HCT116 (cell line): ENCODE measurements at places on chromosomes 3 and 15. TPM values are rescaled to one million over a fixed set of nuclear protein-coding genes. Genes with fewer than 3 reads are reported as not detected.

Gene GPR149
- not detected for total RNA-seq

Gene SST
- total RNA-seq: not detected

Gene TAMM41
- 17.9 TPM for total RNA-seq

Gene PLA1A
- not detected for total RNA-seq

Gene HEMK1
- 20.5 TPM for total RNA-seq

Gene IL16
- total RNA-seq: 0.81 TPM

Gene TOP2B
- total RNA-seq: 101 TPM

Gene CLDN18
- 0.17 TPM for total RNA-seq

Gene RAD51
- 20.9 TPM for total RNA-seq

Gene C3orf22
- total RNA-seq: not detected

Gene PLOD2
- total RNA-seq: 25.8 TPM

Gene C3orf20
- 0.20 TPM for total RNA-seq

Gene MUC20
- 2.4 TPM for total RNA-seq

Gene NR2F2
- total RNA-seq: 61.4 TPM

Gene KNL1
- total RNA-seq: 30.6 TPM

Gene SLC28A1
- not detected for total RNA-seq

Gene EXD1
- not detected for total RNA-seq

Gene SPATA12
- 0.22 TPM for total RNA-seq

Gene TWF2
- 100 TPM for total RNA-seq

Gene TRANK1
- total RNA-seq: 1.1 TPM

Gene PYGO1
- total RNA-seq: 0.34 TPM
